ENCODE measurements at places on chromosomes 4 and X.

GRCh38 chrX:9781941-9782340 is 4.3 kb upstream of the SHROOM2 start:
- no peak for DNase-seq

DNA sequence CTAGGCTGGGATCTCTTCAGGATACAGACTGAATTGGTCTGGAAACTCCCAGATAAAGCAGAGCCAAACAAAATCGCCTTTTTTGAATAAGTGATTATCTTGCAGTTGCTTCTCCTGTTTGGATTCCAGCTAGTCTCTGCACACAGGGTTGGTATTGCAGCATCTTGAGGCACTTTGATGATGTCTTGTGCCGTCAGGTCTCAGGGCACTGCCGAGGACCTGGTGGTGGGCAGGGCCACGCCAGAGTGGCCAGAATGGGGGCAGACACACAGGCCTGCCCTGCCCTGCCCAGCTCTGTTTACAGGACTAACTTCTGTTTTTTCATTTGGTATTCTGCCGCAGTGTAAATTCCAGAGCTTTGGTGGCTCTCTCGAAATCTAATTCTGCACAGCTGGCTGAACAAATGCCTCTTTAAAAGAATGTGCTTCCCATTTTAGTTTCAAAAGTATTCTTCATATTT is 276.1 kb downstream of the NR3C2 start:
- DNase-seq: no peak

GRCh38 chrX:109704563-109704962 is 28.5 kb downstream of the ACSL4 start:
- DNase-seq: no peak

DNA sequence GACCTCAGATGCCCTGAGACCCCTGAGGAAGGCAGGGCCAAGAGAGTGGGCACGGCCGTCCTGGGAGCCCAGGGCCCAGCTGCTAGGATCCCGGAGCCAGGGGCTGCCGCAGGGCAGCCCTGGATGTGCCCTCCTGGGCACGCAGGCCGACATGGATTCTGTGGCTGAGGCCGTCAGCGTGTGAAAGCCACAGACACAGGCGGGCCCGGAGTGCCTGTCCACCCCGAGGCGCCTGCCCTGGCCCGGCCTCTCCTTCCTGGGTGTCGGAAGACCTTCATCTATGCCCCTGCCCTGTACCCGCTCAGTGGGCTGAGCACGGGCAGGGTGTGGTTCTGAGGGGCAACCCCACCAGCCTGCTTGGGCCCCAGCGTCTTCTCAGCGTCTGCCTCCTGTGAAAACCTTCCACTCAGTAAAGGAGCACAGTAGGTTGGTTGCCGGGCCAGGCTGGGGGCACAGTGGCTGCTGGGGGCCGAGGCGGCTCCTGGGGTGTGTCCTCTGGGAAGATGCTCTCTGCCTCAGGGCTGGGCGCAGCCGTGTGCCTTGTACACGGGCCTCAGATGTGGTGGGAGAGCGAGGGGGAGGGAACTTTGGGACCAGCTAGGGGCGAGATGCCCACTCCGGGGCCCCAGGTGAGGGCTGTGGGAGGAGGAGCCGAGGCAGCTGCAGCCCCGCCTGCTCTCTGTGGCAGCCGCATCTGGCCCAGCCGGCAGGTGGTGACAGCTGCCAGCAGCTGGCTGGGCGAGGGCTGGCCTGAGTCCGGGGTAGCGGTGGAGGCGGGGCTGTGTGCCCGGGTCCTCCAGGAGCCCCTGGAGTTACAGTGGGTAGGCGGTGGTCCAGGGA is 20.8 kb downstream of the FGFRL1 start:
- no peak for DNase-seq

DNA sequence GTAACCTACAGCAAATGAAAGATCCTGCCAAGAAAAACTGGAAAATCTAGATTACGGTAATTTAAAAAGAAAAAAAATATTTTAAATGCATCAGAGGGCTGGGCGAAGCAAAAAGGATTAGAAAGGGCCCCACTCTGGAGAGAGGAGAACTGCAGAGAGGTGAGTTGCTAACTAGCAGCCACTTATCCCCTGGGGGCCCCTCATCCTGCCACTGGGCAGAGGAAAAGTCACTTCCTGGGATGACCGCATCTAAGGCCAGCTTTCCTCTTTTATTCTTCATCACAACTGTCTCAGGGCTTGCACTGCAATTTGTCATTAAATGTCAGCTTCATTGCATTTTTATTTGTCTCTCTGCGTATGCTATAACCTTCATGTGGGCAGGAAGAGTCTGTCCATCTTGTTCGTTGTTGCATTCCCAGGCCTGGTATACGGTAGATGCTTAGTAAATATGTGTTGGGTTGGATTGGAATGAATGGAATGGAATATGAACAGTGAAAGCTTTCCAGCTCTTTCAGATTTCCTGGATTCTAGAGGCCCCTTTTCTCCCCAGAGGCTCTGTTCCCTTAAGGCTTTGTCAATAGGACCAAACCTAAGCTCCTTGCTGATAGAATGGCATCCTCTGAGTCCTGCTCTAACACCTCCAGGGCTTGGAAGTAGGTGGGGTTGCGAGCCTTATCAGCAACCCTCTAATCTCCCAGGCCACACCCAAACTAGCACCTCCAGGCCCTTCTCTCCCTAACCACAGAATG is 58.9 kb downstream of the TLR10 start:
- no peak for DNase-seq

Data from psoas muscle (tissue), 8 donors.